ENCODE measurements at places on chromosomes 1 and 21.

- DNase-seq, result no peak
These were observed 67.2 kb downstream of the RPAP2 start for GRCh38 chr1:92366040-92366395.

- no peak for DNase-seq
These were observed 3.8 kb downstream of the ERI3 start for GRCh38 chr1:44351289-44351688.

- peak; percentile 72 for DNase-seq
These were observed 45.1 kb upstream of the PALMD start for GRCh38 chr1:99600782-99601181.

DNA sequence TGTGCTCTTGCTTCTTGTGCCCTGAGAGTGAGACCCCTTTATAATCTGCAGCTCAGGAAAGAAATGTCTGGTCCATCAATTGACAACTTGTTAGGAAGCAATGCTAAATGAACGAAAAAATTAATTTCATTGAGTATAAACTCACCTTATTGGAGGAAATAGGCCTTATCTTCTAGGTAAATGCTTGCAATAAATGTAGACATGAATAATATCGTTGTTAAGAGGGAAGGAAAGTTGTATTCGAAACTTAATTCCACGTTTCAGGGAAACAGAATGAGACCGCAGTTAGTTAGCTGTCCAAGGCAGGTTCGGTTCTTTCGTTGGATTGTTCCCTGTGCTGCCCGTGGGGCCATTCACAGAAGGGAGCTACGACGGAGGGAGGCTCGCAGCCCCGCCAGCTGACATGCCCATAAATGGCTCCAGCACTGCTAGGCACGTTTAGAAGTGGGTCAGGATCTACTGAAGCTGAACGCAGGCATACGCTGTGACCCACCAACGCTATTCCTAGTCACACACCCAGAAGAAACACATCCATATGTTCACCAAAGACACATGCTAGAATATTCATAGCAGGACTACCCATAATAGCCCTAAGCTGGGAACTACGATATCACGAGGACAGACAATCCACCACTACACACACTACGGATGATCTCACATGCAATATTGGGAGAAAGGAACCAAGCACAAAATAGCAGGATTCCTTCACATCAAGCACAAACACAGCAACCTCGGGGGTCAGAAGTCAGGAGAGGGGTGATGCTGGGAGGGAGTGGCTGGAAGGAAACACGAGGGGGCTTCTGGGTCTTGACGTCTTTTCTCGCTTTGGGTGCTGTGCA, 56.2 kb upstream of the LBR start:
- no peak for DNase-seq

DNA sequence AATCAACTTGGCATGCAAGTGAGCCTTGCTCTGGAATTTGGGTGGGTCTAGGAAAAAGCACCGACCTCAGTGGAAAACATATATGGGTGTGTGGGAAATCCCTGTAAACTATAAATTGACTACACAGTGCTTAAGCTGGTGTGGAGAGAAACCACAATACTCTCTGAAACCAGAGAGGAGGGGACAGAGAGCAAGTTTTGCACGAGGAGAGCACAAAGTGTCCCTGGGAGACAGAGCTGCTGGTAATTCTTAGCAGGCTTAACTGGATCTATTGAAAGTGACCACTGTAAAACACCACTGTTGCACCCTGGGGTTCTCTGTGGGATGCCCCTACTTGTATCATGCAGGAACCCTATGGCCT, 12.8 kb downstream of the KCNJ15 start:
- DNase-seq, result peak; percentile 47

DNA sequence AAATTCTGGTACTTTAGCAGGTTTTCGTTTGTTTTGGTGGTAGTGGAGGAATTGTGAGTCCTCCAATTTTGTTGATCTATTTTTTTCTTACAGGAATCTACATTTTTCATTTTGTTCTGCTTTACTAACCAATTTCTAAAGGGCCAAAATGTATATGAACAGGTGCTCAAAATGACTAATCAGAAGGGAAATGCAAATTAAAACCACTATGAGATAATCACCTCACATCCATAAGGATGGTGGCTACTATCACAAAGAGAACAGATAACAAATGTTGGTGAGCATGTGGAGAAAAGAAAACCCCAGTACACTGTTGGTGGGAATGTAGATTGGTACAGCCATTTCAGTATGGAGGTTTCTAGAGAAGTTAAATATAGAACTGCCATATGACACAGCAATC, 134.2 kb downstream of the LMO4 start:
- no peak for DNase-seq

Data from fibroblast of skin of back (primary cell).